ENCODE measurements at places on chromosomes 4 and X.

- no peak for DNase-seq
These were observed 31.5 kb downstream of the SORBS2 start for GRCh38 chr4:185780472-185780871.

DNA sequence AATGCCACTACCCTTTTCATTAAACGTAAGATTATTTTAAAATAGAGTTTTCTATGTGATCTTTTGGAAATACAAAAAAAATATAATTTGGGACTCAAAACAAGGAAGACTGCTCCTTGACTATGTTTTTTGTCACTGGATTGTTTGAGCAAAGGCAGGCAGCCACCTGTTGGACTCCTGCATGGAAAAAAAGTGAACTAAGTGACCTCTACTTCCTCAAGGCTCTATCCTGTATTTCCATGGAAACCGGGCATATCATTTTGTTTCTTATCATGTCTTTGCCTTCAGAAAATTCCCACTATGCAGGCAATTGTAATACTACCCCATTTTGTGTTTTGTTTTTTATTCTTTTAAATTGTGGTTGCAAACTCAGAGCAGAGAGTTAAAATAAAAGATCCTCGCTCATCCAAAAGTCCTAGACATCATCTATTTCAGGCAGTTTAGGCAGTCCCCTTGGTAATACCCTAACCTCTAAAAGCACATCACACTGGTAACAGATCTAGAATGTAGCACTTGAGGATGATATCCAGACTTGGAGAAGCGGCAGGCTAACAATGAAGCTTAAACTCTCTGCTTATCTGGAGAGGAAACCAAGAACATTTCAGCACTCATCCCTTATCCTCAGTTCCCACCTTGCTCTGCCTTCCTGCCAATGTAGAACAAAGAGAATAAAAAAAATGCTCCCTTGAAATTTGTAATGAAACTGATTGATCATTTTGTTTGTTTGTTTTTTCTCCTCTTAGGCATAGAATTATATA lies 165.7 kb downstream of the BANK1 start:
- no peak for DNase-seq

GRCh38 chr4:102348701-102349100 lies 3.4 kb upstream of the SLC39A8 start:
- DNase-seq, result no peak

- no peak for DNase-seq
These were observed 119.6 kb downstream of the SHROOM3 start for GRCh38 chr4:76554630-76555029.

DNA sequence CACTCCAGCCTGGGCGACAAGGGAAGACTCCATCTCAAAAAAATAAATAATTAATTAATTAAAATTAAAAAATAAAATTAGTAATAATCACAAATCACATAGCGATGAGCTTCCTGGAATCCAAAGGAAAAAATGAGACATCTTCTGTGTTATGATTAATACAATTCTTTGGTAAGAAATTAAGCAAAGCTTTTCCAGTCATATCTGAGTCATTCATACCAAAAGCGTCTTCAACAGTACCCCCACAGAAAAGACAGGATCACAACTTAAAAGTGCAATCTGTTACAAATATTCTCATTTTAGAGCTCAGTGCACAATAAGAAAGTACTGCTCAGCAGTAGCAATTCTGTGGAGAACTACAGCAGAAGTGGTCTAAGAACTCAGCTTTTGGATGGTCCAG lies 168.5 kb upstream of the MXRA5 start:
- DNase-seq, result no peak

GRCh38 chr4:73170518-73171198 lies 87.9 kb downstream of the ANKRD17 start:
- no peak for DNase-seq

- no peak for DNase-seq
These were observed 16.4 kb upstream of the ACE2 start for GRCh38 chrX:15617111-15617510.

- DNase-seq, result no peak
These were observed 127.9 kb downstream of the ZNF330 start for GRCh38 chr4:141348573-141348972.

DNA sequence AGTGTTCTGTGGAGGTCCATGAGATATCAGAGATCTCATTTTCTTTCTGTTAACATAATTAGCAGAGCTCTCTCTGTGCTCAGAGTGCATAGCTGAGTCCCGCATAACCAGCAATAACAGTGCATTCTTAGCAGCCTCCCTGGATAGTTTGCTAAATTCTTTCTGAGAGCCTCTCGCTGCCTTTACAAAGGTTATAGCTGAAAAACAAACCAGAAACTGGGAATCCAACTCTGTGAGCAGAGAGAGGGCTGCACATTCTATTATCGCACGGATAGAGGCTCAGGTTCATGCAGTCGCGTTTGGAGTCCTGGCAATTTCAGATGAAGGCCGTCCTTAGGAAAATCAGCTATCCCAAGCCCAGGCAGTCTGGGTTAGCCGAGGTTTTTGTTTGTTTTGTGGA lies 1.2 kb downstream of the ENPP6 start:
- no peak for DNase-seq

Measured in GM18507 (cell line).